ENCODE measurements at places on chromosomes 6 and 20.

GRCh38 chr6:29809249-29809648, 18.4 kb upstream of the HLA-G start:
- DNase-seq: no peak

GRCh38 chr6:142489722-142490610, 188.2 kb downstream of the ADGRG6 start:
- no peak for DNase-seq

DNA sequence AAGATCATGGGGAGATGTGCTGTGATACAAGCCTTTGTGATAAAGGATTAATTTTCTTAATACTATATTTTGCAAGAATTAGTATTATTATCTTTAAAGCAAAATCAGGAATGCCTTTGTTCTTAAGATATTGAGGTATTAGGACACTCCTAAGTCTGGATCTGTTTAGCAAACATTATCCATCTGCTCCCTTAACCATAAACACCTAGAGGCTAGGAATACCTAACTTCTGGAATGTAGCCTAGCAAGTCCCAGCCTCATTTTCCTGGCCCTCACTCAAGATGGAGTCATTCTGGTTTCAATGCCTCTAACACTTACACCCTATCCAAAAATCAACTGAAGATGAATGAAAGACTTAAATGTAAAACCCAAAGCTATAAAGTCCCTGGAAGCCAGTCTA, 106.3 kb upstream of the GJE1 start:
- DNase-seq: no peak

DNA sequence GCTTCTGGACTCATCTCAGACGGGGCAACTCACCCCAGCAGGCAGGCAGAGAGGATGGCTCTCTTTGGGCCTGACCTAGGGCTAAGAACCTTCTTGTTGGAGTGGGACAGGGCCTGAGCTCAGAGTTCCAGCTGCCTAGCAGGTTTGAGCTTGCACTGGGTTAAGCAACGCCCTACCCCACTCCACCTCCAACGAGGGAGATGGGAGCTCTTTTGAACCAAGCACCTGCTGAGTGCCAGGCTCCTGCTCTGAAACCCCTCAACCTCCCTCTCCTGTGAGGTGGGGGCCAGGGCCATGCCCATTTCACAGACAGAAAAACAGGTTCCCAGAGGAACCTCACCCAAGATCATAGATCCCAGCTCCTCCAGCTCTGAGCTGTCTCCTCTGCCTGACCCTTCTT, 54.3 kb downstream of the SNAI1 start:
- DNase-seq: no peak

GRCh38 chr6:121321282-121321681, 13.0 kb downstream of the TBC1D32 start:
- DNase-seq: no peak

DNA sequence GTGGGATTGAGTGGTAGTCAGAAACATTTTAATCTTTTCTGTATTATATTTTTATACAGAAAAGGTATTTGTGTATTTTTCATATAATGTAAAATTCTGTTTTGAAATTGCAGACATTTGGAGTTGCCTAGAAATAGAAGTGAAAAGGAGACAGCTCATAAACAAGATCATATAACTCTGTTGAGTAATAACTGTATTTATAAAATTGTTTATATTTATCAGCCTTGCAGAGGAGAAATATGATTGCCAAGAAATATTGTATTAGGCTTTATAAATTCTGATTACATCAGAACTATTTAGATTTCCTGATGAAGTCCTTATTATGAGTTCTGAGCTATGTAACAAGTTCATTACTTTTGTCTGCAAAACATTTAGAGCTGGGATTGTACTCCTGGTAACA, 55.3 kb downstream of the RIPOR2 start:
- DNase-seq: no peak

GRCh38 chr20:62381202-62381797, 5.6 kb upstream of the RPS21 start:
- DNase-seq: no peak

- DNase-seq: no peak
Observed at GRCh38 chr6:111258615-111259088, 171.3 kb downstream of the SLC16A10 start.

DNA sequence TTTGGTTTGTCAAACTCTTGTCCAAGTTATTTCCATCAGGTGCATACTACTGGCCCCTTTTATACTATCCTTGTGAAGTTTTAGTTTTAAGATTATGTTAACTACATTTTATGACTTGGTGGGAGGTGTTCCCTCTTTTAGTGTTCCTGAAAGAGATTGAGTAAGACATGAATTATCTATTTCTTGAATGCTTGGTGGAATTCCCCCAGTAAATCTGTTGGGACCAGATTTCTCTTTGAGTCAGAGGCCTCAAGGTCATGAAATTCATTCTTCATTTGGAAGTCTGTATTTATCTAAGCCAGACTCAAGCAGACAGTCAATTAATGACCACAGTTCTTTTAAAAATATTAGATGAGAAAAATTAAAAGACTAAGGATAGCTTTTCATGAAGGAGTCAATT, 81.3 kb downstream of the MOXD1 start:
- DNase-seq: no peak

- no peak for DNase-seq
Observed at GRCh38 chr6:24990236-24990845, 54.6 kb upstream of the RIPOR2 start.

DNA sequence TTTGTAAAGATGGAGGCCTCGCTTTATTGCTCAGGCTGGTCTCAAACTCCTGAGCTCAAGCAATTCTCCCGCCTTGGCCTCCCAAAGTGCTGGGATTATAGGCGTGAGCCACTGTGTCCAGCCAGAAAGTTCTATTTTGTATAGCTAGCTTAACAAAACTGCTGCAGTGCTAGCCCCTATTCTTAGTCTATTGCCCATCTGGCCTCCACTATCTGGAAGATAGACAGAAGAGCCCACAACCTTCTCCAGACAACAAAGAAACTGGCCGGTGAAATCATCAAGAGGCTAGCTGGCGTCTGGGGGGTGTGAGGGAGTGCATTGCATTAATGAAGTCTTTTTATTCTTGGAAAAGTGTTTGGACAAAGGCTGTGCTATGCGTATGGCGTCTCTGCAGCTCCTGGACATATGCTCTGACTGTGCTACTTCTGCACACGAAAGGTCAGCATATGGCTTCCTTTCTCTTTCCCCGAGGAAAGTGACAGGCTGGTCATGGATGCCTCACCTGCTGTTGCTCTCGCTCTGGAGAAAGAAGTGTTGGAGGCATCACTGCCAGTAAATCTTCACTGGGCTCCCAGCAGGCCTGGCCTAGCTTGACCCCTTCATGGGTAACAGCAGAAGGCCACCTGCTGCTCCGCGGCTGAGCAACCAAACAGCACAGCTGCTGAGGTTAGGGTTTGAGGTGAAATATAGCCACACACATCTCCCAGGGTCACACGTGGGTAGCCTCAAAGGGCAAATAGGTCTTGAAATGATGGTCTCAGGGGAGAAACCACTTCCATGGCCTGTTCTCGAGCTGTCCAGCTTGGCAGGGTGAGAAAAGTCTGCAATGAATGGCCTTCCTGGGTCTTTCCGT, 95.1 kb upstream of the IYD start:
- DNase-seq: no peak

DNA sequence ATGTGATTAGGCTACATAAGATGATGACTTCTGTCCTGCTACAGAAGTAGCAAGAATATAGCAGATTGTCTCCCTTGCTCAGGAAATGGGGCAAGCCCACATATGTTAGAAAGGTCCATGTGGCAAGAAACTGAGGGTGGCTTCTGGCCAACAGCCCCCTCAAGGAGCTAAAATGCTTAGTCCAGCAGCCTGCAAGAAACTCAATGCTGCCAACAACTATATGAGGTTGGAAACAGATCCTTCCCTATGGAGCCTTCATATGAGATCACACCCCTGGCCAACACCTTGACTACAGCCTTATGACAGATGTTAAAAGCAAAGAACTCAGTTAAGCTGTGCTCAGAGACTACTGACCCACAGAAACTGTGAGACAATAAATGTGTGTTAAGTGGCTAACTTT, 22.1 kb downstream of the PTPRT start:
- DNase-seq: no peak

DNA sequence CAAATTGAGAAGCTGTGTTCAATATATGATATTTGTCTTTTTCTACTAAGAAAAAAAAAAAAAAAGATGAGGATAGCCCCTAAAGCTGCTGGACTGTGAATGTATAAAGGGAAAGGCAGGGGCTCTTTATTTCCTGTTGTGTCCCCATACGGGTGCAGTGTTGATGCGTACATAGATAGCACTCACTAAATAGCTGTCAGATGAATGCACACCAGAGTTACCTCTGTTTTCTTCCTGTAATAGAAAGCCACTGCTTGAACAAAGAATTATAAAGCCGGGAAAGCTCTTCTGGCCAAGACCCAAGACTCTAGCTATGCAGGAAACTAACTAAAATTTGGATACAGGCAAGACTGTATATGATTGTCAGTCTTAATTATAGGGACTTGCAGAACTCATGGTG, 260.0 kb downstream of the FARS2 start:
- no peak for DNase-seq

DNA sequence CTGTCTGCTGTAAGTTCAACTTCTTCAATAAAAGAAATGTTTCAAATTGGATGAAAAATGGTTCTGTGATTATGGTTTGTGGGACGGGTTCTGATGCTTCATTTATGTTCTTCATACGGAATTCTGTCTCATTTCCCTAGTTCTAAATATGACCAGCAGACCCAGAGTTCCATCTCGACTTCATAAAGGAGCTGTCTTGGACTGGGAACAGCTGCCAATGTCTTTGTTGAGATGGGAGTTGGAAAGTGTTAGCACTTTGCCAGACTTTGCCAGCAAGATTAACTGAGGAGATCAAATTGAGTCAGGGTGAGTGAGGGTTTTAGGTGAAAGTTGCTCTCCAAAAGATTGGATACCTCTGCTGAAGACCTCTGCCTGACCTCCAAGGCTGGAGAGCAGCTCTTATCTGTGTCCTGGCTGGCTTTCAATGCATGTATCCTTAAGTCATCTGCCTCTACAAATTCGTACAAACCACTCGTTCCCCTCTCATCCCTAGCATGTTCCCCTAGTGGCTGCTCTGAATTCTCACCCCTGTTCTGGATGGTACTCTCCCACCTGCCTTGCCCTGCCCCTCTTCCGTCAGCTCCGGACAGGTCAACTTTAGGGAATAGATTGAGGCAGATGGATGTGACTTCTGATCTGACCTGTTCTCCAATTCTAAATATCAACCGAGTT, at the start of gene EFCAB8:
TSS of gene EFCAB8 (plus strand) at position 223 of the 672 bp plus-strand sequence. CDS start 4,870 bp downstream, outside the sequence.
- no peak for DNase-seq
